Right forelimb (tissue), 1 donor: ENCODE measurements at places on chromosomes 1 and 21.

- DNase-seq = no peak
Measured at GRCh38 chr1:25564777-25565574, 21.6 kb downstream of the LDLRAP1 start.

- DNase-seq = no peak
Measured at GRCh38 chr1:26529405-26529654, 231 bp upstream of the RPS6KA1 start.

- DNase-seq = no peak
Measured at GRCh38 chr1:83694449-83694848, 304.5 kb downstream of the TTLL7 start.

- DNase-seq = no peak
Measured at GRCh38 chr1:109307274-109308021, 637 bp upstream of the MYBPHL start.

- no peak for DNase-seq
Measured at GRCh38 chr1:25204797-25205480, 27.4 kb downstream of the SYF2 start.

DNA sequence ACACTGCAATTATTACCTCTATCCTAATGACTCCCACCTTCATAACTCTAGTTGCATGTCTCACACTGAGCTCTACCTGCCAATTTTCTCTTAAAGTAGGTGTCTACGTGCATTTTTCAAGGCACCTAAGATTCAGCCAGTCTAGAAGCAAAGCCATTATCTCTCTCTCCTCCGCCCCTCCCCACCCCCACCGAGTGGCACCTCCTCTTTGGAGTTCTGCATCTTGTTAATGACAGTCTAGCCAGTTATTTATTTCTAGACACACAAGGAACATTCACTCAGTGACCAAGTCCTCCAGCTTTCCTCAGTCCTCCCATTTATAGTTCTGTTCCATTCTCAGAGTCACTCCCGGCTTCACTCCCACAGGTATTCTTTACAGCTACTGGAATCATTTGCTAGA lies 47.6 kb downstream of the ASTN1 start:
- no peak for DNase-seq

DNA sequence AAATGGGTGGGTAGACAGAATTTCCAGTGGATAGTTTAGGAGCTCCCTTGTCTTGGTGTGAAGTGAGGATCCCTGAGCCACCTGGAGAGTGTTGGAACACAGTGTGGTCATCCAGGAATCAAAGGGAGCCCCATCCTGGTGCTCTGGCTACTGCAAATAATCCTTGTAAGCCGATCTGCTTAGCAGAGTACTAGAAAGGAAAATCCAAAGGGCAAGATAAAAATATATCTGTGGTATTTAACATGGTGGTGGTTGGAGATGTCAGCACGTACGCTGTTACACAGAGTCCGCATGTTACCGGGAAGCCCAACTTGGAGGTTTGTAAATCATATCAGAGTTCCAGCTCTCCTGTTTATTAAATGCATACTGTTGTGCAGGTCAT lies 39.0 kb downstream of the VANGL1 start:
- no peak for DNase-seq

DNA sequence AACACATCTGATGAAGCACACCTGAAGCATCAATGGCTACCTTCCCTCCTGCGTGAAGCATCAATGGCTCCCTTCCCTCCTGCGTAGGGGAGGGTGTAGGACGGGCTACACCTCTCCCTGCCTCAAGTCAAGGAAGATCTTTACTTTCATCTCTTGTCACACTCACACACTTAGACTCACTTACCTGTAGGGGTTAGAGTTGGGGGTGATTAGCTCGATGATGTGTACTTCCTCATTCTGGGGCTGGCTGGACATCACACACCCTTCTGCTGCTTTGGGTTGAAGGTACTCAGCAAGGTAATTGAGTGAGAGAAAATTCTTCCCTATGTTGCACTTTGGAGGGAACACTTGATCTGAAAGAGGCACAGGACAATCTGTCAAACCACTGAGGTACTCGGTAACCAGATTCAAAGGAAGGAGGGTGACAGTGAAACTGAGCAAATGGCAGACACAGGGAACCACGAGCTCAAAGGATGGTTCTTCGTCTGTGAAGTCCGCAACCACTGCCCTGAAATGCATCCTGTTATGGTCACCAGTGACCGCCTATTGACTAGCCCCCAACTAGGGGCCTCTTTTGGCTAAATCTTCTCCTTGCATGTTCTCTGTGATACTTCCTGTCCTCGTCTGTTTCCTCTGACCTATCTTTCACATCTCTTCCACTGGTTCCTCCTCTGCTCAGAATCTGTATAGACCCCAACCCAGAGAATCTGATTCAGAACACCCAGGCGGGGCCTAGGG lies 156.2 kb downstream of the TGFBR3 start:
- DNase-seq = no peak

DNA sequence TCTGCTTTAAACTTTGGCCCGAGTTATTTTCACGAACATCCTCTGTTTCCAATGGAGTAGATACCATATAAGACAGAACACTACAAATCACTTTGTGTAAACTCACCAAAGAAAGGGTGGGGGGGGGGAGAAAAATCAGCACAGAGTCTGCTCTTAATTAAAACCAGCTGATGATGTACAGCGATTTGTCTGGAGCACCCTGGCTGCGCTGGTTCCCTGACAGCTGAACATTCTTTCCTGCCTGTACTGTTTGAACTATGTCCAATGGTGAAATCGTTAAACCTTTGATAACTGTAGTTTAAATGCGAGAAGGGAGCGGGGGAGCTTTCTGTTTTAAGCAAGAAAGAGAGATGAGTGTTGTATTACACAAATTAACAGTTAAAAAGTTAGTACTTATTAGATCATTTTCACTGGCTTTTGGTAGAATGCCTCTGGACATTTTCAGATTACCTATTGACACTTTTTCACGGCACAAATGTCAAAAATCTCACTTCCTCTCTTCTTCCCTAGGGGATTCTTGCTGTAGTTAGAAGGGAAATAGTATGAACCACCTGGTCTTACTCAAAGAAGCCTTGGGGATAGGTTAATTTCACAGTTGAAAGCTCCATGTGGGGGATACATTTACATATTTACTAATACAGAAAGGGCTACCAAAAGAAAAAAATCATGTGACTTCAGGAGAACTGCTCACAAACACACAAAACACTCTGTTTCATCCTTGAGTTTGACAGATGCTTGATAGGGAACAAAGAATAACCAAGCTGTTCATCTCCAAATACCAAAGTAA lies 140.2 kb upstream of the RUNX1 start:
- no peak for DNase-seq

DNA sequence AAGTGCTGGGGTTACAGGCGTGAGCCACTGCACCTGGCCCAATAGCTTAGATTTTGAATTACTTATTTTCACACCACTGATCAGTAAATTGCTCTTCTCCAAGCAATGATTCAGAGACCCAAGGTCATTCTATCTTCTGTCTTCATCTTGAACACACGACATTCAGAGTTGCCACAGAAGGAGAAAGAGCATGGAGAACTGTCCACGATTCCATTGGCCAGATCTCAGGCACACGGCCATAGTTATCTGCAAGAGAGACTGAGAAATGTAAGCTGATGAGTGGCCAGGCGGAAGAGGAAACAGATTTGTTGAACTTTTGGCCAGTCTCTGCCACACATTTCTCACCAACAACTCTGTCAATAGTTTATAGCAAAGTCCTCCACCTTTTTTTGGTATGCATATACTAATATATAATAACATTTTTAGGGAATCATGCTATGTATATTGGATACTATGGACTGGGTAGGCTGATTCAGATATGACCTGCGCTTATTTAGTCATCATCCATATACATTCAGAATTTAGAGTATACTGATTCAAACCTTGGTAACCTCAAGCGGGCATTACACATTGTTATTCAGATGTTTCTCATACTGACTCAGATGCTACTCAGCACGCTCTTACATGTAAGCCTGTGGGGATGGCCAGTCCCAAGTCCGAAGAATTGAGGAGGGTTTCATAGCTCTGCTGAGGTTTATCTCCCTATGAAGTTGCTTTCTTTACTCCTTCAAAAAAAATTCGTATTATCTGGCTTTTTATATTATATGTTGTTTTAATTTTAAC lies 25.5 kb upstream of the CAP1 start:
- DNase-seq = no peak
